ENCODE measurements at places on chromosomes 4 and X. TPM values are rescaled to one million over a fixed set of nuclear protein-coding genes. Genes with fewer than 3 reads are reported as not detected.

- peak; percentile 70 for DNase-seq
- H3K4me3 ChIP-seq: no peak overlapping the region
- H3K27me3 ChIP-seq: peaks cover 7% of the 10 kb centered on the region
- H3K27ac ChIP-seq: no peak overlapping the region
- no peaks in the 10 kb centered on the region for H3K36me3 ChIP-seq
- H3K4me1 ChIP-seq: no peaks in the 10 kb centered on the region
These were observed 37.0 kb upstream of the ZBTB33 start for GRCh38 chrX:120213438-120214265.

DNA sequence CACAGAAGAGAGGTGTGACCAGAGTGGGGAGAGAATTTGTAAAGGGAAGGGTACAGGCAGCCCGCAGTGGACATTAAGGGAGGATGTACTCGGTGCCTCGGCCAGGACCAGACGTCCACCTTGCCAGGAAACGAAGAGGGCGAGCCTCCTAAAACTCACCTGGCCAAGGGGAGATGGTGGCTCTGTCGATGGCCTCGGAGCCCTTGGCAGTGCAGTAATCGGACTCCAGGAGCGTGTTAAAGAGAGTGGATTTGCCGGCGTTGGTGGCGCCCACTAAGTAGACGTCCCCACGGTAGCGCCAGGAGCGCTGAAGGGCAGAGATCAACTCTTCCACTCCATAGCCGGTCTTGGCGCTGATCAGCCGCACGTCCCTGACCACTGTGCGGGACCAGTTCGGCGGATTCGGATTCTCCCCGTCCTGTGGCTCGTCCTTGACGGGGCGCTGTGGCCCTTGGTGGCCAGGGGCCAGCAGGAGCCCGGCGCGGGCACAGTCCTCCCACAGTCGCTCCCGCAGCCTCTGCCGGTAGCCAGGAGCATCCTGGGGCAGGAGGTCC lies 1.0 kb downstream of the NOA1 start:
- peaks cover 20% of the 10 kb centered on the region for H3K4me1 ChIP-seq
- peak; percentile 13 for DNase-seq
- H3K27ac ChIP-seq: no peak overlapping the region

DNA sequence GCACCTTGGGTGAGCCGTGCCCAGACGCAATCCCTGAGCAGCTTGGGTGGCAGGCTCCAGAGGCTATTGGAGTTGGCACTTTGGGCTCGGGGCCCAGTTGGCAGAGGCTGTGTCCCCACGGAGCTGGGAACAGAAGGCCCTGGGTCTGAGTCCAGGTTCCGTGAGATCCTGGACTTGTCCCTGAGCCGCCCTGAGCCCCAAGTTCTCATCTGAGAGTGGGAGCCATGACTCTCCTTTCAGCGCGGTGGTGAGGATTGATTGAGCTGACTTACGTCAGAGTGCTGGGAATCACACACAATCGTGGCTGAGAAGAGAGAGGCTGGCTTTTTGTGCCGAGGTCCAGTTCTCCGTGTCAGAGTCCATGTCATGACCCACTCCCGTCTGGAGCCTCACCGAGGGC lies 98.0 kb downstream of the PSAPL1 start:
- DNase-seq: no peak
- peaks cover 33% of the 10 kb centered on the region for H3K4me1 ChIP-seq
- no peaks in the 10 kb centered on the region for H3K36me3 ChIP-seq

DNA sequence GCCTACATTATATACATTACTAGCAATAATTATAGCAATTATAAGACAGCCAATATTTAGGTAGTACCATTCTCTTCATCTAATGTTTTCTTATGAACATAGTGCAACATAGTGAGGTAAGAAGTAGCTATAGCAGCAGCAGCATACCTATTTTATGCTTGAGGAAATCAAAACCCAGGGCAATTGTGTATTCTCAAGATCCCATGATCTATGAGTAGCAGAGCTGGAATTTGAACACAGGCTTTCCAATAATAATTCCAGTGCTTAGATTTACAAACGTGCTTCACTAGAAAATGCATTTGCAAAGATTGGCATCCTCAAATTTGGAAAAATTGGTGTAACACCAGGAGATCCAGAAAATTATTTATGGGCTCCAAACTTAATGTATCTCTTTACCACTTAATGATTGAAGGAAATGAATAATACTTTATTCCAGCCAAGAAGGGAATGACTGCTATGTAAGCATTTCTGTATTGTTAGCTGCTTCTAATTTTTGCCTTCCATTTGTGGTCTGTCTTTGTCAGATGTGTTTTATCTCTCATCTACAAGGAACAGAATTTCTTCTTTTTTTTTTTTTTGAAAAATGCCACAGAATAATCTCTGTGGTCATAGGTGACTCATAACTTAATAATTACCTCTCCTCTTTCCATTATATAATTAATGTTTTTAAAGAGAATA lies 451.1 kb downstream of the ARAP2 start:
- no peak overlapping the region for H3K4me3 ChIP-seq
- no peaks in the 10 kb centered on the region for H3K4me1 ChIP-seq
- H3K27ac ChIP-seq: no peak overlapping the region
- DNase-seq: no peak
- H3K27me3 ChIP-seq: no peaks in the 10 kb centered on the region

Gene OPN1MW3
- not detected for polyA plus RNA-seq

Gene GLA
- polyA plus RNA-seq: 14.5 TPM

DNA sequence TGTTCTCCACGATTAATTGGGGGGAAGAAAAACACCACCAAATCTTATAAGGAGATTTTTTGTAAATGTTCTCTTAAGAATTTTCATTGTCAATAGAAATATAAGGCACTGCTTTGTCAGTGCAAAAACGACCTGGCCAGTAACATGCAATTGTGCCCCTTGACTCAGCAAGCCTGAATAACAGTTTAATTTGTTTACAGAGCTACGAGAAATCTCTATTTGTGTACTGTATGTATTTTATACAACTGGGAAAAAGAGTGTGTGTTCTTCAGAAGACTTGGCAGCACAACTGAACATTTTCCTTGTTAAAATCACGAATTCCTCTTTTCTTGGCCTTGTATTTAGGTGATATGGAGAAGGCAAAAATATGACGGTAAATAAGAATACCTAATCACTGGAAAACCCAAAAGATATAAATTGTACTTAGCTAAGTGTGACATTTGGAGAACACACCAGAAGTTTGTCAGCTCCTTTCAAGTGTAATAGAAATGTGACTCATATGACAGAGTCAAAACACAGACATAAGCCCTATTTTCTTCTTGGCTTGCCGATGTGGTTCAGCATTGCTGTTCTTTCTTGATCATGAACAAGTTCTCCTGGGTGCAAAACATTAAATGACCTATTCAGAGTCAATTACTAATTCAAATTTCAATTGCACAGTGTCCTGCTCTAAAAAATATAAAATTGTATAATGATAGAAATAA lies 945.0 kb upstream of the INTU start:
- no peak overlapping the region for H3K4me3 ChIP-seq
- no peaks in the 10 kb centered on the region for H3K36me3 ChIP-seq
- H3K27me3 ChIP-seq: no peaks in the 10 kb centered on the region
- H3K27ac ChIP-seq: no peak overlapping the region

Gene CXCR3
- polyA plus RNA-seq: 0.08 TPM

Gene CXCL11
- not detected for polyA plus RNA-seq

DNA sequence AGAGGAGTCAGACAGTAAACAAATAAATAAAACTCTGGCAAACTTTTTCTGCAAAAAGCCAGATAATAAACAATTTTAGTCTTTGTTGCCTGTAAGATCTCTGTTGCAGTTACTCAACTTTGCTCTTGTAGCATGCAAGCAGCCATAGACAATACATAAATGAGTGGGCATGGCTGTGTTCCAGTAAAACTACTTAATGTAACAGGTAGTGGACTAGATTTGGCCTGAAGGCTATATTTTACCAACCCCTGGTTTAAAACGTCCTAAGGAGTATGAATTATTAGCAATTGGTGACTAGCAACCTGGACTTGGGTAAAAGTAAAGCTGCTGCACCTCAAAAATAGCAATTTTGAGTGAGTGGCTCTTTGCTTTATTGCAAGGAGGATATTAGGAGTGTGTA lies 30.9 kb downstream of the SLAIN2 start:
- no peak overlapping the region for H3K27ac ChIP-seq
- no peak overlapping the region for H3K4me3 ChIP-seq
- no peaks in the 10 kb centered on the region for H3K36me3 ChIP-seq
- no peak for DNase-seq
- H3K4me1 ChIP-seq: no peaks in the 10 kb centered on the region

Gene LNX1
- polyA plus RNA-seq: 3.5 TPM

GRCh38 chrX:3230496-3230895 lies 116.0 kb downstream of the MXRA5 start:
- H3K4me1 ChIP-seq: no peaks in the 10 kb centered on the region
- H3K4me3 ChIP-seq: no peak overlapping the region
- DNase-seq: peak; percentile 49
- H3K27me3 ChIP-seq: peaks cover 2% of the 10 kb centered on the region

GRCh38 chrX:10199212-10199611 lies 42.4 kb downstream of the CLCN4 start:
- DNase-seq: peak; percentile 56
- peaks cover 5% of the 10 kb centered on the region for H3K4me1 ChIP-seq
- no peak overlapping the region for H3K4me3 ChIP-seq

- no peak for DNase-seq
- no peaks in the 10 kb centered on the region for H3K4me1 ChIP-seq
- no peaks in the 10 kb centered on the region for H3K27me3 ChIP-seq
- no peak overlapping the region for H3K4me3 ChIP-seq
- H3K36me3 ChIP-seq: no peaks in the 10 kb centered on the region
These were observed 11.7 kb upstream of the NUDT9 start for GRCh38 chr4:87410679-87411078.

DNA sequence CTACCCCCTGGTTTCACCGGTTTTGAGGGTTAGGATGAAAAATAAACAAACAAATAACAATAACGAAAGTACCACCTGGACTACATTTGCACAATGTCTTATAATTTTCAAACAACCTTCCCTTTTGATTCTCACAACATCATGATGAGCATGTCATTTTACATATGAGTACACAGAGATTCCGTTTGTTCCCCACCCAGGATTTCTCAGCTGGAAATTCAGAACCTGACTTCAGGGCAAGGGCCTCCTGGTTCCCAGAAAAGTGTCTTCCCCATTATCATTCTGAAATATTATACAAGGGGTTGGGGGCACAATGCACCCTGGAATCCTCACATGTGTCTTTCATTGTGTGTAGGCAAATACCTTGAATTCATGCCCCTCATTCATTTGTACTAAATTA lies 135.8 kb upstream of the NOCT start:
- no peaks in the 10 kb centered on the region for H3K4me1 ChIP-seq
- H3K27me3 ChIP-seq: no peaks in the 10 kb centered on the region
- H3K4me3 ChIP-seq: no peak overlapping the region
- no peaks in the 10 kb centered on the region for H3K36me3 ChIP-seq
- H3K27ac ChIP-seq: no peak overlapping the region
- DNase-seq: no peak

Gene SMIM10
- 13.1 TPM for polyA plus RNA-seq

GRCh38 chr4:89922848-89923416 lies 28.3 kb downstream of the MMRN1 start:
- no peaks in the 10 kb centered on the region for H3K36me3 ChIP-seq
- no peaks in the 10 kb centered on the region for H3K4me1 ChIP-seq
- no peaks in the 10 kb centered on the region for H3K27me3 ChIP-seq
- no peak overlapping the region for H3K4me3 ChIP-seq
- peak; percentile 6 for DNase-seq

Gene ZNF157
- 0.28 TPM for polyA plus RNA-seq

- H3K4me1 ChIP-seq: peaks cover 2% of the 10 kb centered on the region
- H3K27me3 ChIP-seq: no peaks in the 10 kb centered on the region
- no peaks in the 10 kb centered on the region for H3K36me3 ChIP-seq
- no peak overlapping the region for H3K27ac ChIP-seq
These were observed 56.6 kb downstream of the SPRY1 start for GRCh38 chr4:123453061-123453680.

All from muscle of leg (tissue), 16 donors.